Sigmoid colon (tissue), 7 donors: ENCODE measurements at places on chromosomes 2 and 18.
A peak's percentile ranks its signal among the peaks of the same experiment; 100 is the strongest.

DNA sequence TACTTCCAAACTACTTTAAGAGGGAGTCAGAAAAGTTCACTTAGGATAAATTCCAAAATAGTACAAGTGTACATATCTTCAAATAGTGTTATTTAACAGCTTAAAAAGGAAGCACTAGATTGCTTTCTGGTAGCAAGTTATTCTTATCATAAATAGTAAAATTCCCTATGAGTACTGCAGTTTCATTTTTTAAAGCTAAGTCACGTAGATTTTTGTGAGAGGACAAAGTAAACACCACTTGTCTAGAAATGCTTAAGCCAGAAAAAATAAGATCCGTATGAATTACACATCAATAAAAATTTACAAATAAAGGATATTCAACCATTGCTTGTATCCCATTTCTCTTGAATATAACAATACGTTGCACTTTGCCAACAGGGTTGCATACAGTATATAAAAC, 19.2 kb downstream of the HNRNPLL start:
- DNase-seq, result no peak

GRCh38 chr18:5456577-5457461, 87.0 kb downstream of the EPB41L3 start:
- DNase-seq, result peak; percentile 68

DNA sequence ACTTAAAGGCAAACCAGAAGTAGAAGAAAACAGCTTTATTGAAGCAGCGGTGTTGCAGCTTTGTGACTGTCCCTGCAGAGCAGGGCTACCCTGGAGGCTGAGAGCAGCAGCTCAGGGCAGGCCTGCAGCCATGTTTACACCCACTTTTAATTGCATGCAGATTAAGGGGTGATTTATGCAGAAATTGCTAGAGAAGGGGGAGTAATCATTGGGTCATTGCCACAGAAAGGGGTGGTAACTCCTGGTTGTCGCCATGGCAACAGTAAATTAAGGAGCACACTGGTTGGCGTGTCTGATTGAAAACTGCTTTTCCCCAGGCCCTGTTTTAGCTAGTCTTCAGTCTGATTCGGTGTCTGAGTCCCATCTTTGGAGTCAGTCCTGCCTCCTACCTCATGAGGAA, 195.4 kb upstream of the HDAC4 start:
- DNase-seq, result peak; percentile 13

DNA sequence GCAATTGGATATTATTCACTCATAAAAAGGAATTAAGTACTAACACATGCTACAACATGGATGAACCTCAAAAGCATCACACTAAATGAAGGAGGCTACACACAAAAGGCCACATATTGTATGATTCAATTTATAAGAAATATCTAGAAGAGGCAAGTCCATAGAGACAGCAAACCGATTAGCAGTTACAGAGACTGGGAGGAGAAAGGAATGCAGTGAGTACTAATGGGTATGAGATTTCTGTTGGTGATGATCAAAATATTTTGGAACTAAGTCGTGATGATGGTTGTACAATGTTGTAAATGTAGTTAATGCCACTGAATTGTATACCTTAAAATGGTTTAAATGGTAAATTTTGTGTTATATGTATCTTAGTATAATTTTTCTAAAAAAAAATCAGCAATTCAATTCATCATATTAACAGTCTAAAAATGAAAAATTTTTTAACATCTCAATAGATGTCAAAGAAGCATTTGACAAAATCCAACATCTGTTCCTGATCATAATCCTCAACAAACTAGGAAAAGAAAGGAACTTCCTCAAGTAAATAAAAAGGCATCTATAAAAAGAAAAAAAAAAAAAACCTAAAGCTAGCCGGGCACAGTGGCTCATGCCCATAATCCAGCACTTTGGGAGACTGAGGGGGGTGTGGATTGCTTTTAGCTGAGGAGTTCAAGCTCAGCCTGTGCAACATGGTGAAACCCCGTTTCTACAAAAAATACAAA, 98.1 kb downstream of the TGIF1 start:
- no peak for DNase-seq

GRCh38 chr2:73249636-73250035, 15.5 kb downstream of the CCT7 start:
- DNase-seq, result no peak

DNA sequence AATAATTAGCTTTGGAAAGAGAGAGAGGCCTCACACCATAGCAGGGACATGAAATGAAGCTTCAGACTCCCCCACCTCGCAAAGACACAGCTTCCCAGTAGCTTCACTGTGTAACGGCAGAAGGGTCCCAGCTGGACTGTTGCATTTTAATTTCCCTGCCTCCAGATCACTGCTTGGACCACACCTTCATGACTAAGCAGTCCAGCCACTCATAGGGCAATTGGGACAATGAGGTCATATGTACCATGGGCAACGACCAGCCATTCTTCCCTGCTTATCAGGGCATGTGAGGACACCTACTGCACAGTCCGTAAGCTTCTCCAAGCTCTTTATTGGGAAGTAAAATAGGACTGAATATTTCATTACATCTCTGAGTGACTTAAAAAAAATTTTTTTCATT, 183.0 kb downstream of the MREG start:
- DNase-seq, result peak; percentile 64

DNA sequence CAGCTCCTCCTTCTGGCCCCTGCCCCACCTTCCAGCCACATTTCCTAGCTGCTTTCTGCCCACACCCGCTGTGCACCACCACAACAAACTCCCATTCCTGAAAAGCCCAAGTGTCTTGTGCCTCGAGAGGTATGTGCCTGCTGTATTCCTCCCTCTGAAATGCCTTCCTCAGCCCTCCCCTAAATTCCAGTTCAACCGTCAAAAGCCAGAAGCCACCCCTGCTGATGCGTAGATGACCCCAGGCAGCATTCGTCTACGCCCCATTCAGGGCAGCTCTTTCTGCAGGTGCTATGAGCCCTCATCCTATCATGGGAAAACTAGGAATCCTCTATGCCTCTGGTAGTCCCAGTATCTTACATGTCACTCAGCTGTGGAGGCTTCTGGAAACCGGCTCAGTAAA, 71.7 kb downstream of the DNMT3A start:
- no peak for DNase-seq

DNA sequence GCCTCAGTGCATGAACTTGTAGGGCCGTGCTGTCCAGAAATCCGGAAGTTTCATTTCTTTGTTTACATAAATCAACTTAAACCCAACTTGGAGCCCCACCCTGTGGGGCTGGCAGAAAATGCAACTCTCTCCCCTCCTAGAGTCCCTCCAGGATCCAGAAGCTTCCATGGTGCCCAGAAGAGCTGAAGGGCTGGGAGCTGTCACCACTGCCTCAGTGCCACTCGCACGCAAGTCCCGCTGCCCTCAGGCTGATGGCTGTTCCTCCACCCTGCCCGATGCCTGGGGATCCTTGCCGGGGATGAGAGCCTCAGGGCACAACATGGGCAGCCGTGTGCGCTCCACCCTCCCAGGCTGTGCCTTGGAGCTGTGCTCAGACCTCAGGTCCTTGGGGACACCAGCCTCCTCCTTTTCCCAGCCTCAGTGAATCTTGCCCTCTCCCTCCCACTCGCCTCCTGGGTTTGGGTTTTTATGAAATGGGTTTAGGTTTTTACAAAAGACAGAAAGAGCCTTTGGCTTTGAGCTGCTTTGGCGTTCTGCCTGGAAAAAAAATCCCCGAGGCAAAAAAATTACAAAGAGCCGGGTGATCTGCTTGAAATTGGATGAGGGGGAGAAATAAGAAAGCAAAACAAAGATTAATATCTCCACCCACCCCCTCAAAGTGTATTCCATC, 155.2 kb downstream of the TWIST2 start:
- DNase-seq, result peak; percentile 66

DNA sequence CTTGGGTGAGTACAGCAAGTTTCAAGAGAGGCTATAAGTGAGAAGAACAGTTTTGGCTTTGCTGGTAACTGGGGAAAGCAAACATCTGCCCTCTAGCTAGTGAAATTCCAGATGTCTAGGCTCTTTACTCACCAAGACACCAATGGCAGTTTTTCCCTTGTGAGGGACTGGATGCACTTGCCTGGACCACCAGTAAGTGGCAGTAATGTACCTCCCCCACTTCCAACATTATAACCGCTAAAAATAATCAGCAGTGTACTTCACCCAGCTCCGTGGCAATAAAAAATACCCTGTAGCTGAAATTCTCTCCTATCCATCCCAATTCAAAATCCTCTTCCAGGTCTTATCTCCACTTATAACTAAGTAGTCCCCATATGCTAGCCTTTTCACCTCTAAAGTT, 383.9 kb downstream of the ARHGAP15 start:
- no peak for DNase-seq

GRCh38 chr2:12675801-12676200, 40.9 kb upstream of the TRIB2 start:
- no peak for DNase-seq

DNA sequence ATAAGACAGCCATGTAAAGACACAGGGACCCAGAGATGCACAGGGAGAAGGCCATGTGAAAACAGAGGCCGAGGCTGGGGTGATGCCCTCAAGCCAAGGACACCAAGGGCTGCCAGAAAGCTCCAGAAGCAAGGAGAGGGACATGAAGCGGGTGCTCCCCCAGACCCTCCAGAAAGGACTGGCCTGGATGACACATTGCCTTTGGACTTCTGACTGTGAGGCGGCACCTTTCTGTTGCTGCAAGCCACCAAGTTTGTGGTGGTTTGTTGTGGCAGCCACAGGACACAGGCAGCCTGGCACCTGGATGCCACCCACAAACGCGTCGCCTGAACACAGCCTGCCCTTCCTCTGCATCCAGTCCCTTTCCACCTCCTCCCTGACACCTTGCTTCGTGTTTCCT, 67.1 kb downstream of the RHOB start:
- DNase-seq, result peak; percentile 44

GRCh38 chr2:38797250-38797676, 19.3 kb downstream of the GEMIN6 start:
- no peak for DNase-seq

DNA sequence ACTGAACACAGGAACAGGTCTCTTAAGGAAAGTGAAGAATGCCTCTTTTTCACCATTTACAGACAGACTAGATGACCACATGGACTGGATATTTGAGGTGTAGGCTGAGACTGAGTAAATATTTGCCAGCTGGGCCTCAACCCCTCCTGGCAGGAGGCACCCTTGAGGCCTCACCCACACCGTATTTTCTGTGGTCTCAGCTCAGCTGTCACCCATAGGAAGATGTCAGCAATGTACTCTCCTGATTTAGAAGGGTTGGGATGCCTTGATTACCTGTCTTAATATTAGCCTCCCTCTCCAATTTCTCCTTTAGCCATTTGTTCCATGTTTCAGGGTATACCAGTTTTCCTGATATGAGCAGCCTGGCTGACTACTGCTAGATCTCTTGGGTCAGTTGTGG, 20.3 kb downstream of the ADCYAP1 start:
- no peak for DNase-seq

GRCh38 chr2:85237849-85238565, 89.8 kb downstream of the TGOLN2 start:
- no peak for DNase-seq

DNA sequence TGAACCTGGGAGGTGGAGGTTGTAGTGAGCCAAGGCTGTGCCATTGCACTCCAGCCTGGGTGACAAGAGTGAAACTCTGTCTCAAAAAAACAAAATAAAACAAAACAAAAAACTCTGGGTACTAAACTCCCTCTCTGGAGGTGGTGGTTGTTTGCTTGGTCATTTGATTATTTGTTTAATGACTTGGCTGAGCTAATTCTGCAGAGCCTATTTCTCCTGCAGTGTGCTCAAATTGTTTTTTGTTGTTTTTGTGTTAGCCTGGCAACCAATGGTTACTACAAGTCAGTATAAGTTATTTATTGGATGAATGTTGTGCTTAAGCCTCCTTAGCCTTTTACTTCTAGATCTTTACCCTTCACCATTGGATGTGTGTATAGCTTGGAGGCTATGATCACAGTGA, 387.5 kb downstream of the ADCYAP1 start:
- DNase-seq, result no peak

GRCh38 chr18:77422974-77423867, 173.6 kb downstream of the GALR1 start:
- no peak for DNase-seq

- peak; percentile 56 for DNase-seq
Measured at GRCh38 chr2:240813231-240813921, 6.6 kb downstream of the KIF1A start.

- peak; percentile 82 for DNase-seq
Measured at GRCh38 chr2:172102391-172103359, at the start of gene DLX2. DLX2 (minus strand) TSS chr2:172102900; CDS start chr2:172102538, 362 bp downstream.

DNA sequence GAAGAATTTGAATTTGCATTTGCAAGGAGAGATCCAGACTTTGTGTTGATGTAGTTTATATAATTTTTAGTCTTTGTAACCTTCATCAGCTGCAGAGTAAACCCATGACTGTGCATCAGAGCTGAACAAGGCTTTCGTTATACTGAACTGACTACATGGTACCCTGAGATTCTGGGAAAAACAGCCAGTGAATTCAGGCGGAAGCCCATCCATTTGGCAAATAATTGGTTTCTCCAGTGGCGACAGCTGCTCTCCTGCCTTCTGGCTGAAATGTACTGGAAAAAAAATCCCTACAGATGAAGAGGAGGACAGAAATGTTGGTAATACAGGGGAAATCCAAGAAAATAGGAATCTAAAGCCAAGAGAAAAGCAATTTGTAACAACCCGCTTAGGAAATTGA, 657.5 kb upstream of the CDH7 start:
- DNase-seq, result no peak

GRCh38 chr18:44679914-44680272, 795 bp upstream of the SETBP1 start:
- DNase-seq, result peak; percentile 85

DNA sequence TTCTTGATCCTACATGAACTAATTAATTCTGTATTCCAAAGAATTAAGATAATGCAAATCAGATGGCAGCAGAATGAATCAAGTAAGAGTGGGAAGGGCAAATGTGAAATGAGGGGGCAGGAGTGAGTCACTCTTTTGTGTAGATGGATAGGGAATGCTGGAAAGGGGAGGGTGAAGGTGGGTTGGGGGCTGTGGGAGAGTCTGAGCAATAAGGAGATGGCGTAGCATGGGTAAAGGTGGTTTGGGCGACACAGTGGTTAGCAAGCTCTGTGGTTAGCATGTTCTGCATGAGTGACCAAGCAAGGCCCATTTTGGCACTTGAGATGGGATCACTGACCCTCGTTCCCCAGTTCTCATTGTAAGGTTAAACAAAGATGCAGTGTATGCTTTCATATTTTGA, 20.4 kb downstream of the GPD2 start:
- no peak for DNase-seq

GRCh38 chr18:63149302-63149587, 170.3 kb downstream of the BCL2 start:
- DNase-seq, result no peak

DNA sequence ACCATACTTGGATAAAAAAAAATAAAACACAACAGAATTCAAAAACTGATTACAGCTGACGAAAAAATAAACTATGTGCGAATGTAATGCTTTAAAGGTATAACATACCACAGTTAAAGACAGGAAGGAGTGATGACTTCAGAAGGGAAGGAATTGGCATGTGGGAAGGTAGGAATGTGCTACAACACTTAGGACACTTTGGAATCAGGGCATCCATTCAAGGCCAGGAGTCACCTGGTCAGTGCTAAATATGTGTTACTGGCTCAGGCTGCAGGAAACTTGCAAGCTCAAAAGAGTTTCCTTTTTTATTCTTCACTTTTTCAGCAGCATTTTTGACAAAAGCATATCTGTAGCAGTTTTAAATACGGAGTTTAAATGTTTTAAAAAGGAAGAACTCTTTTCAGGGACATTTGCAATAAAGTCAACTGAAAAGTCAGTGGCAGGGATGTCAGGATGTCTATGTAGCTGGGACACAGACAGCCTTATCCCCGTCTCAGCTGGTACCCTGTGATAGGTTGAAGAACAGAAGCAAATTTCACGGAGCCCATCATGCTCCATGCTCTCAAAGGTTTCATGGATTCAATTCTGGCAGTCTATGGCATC, 138.0 kb upstream of the KLHL14 start:
- DNase-seq, result no peak

GRCh38 chr18:76475450-76476194, 19.4 kb downstream of the ZNF516 start:
- DNase-seq, result no peak
